Naive thymus-derived CD4-positive, alpha-beta T cell (primary cell): ENCODE measurements at places on chromosomes 5 and 9.

DNA sequence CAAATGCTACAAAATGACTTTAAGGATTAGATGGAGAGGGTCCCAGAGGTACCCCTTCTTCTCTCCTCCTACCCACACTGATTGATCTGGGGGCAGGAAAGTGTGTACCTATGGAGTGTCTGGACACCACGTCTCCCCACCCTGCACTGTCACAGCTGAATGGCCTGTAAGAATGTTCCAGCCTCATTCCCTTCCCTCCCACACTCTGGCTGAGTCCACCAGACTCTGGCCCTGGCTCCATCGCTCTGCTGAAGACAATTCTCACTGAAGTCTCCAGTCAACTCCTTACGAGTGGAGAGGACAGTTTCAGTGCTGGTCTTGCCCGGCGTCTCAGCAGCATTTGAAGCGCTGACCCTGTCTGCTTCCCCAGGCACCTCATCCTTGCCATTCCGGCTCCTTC lies 105.8 kb downstream of the TTLL11 start:
- DNase-seq = no peak

DNA sequence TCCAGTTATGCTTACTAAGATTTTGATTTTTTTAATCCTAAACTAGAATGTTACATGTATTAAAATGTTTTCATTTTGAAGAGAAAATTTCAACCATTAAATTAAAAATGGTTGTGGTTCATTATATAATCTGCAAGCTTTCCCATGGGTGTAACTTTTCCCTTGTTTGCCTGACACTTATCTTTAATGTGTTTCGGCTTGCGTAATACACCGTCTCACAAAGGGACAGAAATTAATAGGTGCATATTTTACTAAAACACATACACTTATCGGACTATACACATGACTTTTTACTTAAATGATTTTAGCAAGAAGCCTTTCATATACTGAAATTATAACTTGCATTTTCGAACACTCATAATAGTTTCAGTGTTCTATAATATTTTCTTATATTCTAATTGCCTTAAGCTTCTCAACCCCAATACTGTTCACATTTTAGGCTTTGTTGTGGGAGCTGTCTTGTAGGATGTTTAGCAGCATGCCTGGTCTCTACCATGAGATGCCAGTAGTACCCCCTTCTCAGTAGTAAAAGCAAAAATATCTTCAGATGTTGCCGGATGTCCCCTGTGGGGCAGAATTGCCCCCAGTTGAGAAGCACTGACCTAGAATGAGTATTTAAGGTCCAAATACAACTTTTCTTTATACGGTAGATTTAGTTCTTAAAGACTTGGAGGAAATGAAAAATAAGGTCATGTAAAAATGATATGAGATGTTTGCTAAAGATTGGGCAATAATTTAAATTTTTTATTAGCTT lies 28.6 kb downstream of the UGCG start:
- no peak for DNase-seq

DNA sequence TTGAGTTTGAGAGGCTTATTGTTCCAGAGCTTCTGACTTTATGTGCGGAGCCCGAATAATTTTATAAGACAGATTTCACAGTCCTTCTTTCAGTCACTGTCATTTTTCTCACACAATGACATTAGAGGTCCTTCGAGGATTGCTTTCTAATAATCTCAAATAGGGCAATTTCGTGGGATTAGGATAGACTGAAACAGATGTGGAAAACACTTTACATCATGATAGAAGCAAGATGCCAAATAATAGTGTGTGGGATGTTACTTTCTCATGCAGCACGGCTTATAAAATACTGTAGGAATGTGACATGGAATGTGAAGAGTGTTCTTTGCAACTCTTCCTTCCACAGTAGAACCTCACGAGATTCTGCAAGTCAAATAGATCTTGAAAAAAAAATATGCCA lies 451.3 kb downstream of the SEMA5A start:
- no peak for DNase-seq

GRCh38 chr5:82560561-82560960 lies 282.4 kb upstream of the RPS23 start:
- no peak for DNase-seq

GRCh38 chr9:95302479-95302878 lies 15.0 kb downstream of the FANCC start:
- no peak for DNase-seq

GRCh38 chr9:81377921-81378320 lies 311.4 kb downstream of the TLE1 start:
- no peak for DNase-seq
